AG04450 (cell line): ENCODE measurements at places on chromosomes 1 and 21.

DNA sequence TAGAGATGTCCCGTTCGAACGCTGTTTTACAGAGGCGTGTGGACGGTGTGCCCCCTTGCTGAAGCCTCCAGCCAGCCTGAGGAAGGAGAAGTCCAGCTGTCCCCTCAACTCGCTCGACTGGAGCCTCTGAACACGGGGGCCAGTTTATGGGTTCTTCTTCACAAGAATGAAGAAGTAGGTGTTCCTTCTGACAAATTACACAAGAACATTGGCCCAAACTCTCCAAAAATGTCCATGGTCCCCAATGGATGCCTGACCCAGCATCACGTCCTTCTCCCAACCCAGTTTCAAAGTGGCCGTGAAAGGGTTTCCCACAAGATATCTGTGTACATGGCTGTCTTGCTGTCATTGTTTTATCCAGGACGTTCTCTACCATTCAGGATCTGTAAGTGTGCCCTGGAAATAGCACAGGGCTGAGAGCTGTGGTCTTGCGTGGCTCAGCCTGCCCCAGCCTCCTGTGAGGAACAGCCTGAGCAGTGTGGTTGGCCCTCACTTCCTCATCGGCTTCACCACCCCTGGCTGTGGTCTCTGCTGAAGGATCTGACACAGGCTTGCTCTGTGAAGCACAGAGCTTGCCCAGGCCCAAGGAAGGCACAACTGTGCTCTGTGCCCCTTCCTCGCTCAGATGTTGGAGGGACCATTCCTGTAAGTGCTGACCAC lies 1.0 kb upstream of the S100B start:
- DNase-seq: no peak

- no peak for DNase-seq
Observed at GRCh38 chr1:56968878-56969495, 3.2 kb upstream of the C8B start.

DNA sequence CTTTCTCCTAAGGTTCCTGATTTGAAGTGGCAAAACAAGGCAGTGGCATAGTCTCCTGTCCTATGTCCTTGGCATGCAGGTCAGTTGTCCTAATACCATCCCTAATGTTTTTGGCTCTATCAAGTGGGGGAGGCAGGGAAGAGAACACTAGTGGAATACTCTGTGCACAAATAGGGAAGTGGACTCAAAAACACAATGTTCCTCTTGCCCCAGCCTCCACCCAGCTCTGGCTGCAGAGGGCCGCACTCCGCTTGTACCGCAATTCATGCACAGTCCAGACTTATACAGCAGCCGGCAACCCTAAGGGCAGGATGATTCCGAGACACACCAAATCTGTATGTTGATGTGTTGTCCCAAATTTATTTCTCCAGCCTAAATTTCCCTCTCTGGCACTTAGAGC lies 14.5 kb downstream of the PLEKHO1 start:
- DNase-seq: no peak

DNA sequence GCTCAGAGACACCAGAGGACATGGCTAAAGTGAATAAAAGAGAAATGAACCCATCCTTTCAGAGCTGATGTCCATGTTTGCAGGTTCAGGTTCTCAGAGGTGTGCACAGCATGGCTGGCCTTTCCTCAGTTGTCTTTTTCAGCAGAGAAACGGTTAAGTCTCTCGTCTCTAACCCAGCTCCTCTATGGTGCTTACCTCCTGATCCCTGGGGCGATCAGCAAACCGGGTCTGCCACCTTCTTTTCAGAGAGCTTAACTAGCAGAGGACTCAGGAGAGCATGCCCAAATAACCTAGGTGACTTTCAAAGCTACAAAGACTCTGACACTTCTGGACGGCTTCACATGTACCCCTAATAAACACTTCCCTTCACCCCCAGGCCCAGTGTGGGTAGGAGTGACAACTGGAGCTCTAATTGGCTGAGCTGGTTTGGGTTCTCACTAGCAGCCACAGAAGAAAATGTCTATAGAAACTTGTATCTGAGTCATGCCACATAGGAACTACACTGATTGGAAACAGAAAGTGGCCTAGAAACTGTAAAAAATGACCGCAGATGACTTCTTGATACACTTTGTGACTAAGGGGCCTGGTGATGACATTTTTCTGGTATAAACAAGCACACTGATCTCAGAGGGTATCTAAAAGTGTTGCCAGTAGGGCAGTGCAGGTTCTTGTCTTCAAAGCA lies at the start of gene AIM2:
Gene AIM2, minus strand, starts transcription at position 329 of the 682 bp plus-strand sequence. CDS start 3,267 bp downstream, outside the sequence.
- DNase-seq: no peak

DNA sequence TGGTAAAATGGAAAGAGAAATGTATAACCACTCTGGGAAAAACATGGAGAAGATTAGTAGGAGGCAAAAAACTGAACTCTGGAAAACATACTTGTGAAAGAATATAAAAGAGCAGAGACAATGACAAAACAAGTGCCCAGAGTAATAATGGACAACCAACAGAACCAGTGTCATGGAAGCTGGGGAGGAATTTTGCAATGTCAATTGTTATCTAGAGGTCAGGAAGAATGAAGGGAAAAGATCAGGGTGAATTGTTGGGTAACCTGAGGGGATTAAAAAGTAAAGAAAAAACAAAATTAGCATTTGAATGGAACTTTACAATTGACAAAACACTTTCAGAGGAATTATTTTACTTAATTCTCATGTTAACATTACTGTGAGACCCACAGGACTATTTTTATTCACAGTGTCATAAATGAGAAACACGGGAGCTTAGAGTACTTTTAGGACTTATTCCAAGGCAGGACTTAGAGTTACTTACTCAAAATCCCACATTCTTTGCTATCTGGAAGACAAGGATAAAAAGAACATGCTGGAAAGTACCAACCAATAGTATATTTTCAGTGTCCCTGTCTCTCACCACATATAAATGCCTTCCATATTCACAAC lies 19.5 kb downstream of the JAM2 start:
- no peak for DNase-seq

DNA sequence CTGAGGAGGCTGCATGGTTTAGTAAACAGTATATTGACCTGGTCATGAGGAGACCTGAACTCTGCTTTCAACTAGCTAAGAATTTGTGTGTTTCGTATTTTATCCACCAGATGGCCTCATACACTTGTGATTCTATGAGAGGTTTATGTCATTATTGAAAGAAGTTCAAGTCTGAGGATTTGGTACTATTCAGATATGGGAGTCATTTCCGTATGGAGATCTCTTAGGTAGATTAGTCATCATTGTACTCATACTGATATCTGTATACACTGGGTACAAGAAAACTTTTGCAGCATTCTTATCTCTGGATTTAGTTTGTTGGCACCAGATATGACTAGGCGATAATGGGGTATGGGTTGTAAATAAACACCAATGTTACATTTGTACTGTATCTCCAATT lies 26.6 kb downstream of the ATF6 start:
- DNase-seq: peak; percentile 60

DNA sequence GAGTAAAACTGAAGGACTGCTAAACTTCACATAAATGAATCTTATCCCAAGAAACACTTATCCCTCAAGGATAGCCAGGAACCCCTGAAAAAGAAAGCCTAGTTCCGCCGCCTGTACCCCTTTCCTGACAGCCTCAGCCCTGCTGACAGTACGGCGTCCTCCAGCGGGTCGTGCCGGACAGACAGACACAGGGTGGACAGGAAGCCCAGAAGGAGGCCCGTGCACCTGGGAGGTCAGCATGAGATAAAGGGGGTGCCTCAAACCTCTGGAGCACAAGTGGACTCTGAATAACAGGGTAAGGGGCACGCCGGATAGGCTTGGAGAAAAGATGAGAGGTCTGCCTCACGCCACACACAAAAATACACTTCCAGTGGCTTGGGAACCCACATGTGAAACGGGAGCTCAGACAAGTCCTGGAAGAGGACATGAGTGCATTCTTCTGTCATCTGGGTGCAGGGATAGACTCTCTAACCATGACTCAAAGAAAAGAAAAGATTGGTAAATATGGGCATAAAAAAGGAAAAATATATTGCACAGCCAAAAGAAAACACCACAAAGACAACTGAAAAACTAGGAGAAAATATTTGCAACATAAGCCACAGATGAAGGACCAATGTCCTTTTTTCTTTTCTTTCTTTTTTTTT lies 17.3 kb upstream of the ADARB1 start:
- DNase-seq: no peak

- no peak for DNase-seq
Observed at GRCh38 chr1:64838486-64838885, 93.6 kb downstream of the RAVER2 start.
